ENCODE measurements at places on chromosomes 11 and 22.

DNA sequence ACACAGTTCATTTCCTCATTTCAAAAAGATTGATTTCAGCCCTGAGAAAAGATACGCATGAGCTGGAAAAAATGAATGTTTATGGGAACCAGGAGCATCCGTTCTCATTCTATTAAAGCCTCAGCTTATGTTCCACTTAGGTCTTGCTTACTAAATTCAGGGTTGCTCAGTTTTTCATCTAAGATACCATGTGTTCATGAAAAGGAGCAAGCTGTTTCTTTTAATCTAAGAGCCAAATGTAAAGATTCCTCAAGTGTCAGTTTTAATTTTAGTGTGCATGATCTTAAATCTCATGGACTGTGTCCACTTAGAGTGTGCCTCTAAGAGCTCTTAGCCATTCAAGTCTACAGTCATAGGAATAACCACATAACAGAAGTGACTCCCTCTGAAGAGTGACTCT is 141.5 kb upstream of the ARHGAP42 start:
- no peak for DNase-seq

DNA sequence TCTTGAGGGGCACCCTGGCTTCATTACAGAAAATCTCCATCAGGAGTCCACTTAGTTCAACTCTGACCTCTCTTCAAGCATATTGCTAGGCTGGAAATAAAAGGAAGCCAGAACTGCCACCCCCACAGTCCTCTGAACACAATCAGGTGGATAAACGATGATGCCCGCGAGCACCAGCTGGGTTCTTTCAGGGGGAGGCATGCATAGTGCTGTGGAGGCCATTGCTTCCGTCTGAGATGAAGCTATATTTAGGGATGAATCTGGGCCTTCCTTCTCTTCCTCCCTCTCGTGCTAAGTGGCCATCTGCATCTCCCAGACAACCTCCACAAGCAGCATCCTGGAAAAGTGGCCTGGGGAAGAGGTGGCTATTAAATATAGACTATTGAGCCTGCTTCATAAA is 3.9 kb upstream of the MICAL2 start:
- DNase-seq = no peak

DNA sequence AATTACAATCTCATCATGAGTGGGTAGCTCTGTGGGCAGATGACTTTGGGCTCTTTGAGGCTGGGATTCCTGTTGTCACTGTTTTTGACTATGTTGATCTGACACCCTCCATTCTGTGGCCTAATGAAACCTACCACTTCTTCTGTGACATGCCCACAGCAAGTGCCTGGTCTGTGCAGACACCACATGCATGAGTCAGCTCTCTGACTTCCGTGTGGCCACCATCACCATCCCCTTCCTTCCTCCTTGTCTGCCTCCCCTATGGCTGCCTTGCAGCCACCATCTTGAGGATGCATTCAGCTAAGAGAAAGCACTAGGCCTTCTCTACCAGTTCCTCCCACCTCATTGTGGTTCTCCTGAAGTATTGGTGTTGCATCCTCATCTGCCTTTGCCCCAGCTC is 15.3 kb upstream of the OR10V1 start:
- DNase-seq = no peak

- DNase-seq = no peak
Observed at GRCh38 chr11:72369743-72370142, 64.6 kb downstream of the CLPB start.

GRCh38 chr11:72001834-72002591 is 3.3 kb downstream of the IL18BP start:
- DNase-seq = no peak

DNA sequence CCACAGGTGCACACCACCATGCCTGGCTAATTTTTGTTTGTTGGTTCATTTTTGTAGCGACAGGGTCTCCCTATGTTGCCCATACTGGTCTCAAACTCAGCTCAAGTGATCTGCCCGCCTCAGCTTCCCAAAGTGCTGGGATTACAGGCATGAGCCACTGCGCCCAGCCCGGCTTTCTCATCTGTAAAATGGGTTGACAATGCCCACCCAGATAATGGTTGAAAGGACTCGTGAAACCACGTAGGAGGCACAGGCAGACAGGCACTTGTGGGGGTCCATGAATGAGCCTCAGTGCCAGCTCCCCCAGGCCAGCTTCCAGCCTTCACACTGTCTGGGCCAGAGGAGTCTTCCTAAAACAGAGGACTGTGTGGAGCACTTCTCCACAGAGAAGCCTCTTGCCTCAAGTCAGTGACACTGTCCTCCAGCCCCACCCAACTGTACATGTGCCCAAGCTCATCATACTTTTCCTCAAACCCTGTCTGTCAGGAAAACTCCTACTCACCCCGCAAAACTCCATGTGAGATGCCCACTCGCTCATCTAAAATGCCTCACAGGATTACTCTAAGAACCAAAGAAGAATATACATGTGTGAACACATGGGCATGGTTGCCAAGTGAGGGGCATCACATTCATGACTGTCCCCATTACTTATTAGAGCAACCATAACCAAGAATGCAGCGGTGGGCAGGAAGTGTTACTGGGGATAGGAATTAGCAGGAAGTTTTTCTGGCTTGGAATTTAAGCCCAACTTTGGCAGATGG is 32.1 kb upstream of the WNT7B start:
- DNase-seq = no peak

- DNase-seq = no peak
Observed at GRCh38 chr11:13008625-13009475, at the start of gene RASSF10. Gene RASSF10 (plus strand): TSS chr11:13009316. CDS start chr11:13009577, 261 bp downstream.

- no peak for DNase-seq
Observed at GRCh38 chr11:132448334-132448995, 1078.0 kb downstream of the NTM start.

- DNase-seq = no peak
Observed at GRCh38 chr11:12190511-12190910, 80.1 kb downstream of the MICAL2 start.

- DNase-seq = no peak
Observed at GRCh38 chr11:12248330-12248729, 129.0 kb upstream of the PARVA start.

GRCh38 chr11:12285811-12286222 is 91.6 kb upstream of the PARVA start:
- no peak for DNase-seq

GRCh38 chr11:93199616-93200015 is 1.8 kb upstream of the SLC36A4 start:
- DNase-seq = no peak

DNA sequence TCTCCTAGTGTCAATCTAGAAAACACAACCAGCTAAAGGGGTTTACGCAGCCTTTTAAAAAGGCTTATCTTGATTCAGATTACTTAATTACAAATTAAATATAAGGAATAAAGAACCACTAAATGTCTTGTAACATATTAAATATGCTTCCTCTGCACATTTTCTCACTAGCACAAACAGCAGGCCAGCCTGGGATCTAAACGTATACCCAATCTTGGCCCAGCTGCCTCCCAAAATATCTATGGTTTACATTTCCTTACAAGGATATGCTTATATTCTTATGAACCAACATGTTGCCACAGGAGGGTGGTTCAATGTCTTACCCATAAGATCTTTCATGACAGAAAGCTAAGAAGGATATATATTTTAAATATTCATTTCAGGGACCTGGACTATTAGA is 7.7 kb downstream of the LGR4 start:
- no peak for DNase-seq

DNA sequence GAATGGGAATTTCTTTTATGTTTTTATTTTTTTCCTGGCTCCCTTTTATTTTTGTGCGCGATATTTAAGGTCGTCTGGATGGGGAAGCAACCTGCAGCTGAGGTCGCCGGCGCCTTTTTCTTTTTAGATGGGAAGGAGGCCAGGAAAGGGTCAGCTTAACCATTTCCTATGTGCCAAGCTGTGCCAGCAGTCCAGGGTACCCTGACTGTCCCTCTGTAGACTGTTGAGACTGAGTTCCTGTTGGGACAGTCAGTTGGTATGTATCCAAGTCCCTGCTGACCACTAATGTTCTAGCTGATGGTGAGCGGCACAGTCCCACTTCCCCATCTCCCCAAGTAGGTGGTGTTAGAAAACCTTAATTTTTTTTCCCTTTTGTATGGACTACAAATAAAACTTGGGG is 10.5 kb downstream of the RBM14 start:
- DNase-seq = no peak

- DNase-seq = no peak
Observed at GRCh38 chr11:116414357-116414880, 358.4 kb downstream of the BUD13 start.

- no peak for DNase-seq
Observed at GRCh38 chr11:76974179-76974891, 59.9 kb upstream of the B3GNT6 start.

- DNase-seq = no peak
Observed at GRCh38 chr11:17145972-17146371, 61.8 kb downstream of the PIK3C2A start.

DNA sequence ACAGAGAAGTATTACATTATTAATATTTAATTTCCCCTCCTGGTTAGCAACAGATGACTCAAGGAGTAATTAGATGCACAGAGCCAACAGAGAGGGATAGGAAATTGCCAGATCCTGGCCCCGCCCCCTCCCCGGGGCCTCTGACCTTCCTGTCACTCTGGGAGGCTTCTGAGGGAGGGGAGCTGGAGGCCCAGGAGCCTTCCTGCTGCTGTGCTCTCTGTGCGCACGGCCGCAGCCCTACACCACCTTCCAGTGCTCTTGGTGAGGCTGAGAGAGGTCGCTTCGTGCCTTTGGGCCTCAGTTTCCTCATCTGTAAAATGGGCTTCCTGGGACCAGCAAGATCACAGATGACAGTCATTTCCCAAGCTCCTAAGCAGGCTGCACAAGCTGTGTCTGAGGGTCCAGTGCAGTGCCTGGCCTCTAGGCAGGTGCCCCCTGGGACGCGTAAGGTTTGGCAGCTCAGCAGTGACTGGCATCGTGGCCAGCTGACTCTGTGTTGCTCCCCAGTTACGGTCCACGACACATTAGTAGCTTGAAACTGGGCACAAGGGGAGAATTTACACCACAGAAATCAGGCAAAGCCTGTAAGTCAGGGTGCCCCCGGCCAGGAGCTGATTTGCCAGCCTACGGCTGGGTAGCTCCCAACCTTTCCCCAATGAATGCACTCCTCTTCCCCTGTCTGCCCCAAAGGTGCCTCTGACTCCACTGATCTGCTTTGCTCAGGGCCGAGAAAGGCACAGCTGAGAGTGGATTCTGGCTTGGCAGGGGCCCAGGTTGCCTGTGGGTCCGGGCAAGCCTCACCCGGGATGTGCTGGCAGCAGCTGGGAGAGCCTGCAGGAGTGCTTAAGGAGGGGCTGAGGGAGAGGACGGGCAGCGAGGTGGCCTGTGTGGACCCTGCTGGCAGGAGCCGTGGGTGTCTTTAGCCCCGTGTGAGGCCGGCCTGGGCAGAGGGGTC is 2.3 kb downstream of the ADORA2A start:
- no peak for DNase-seq

DNA sequence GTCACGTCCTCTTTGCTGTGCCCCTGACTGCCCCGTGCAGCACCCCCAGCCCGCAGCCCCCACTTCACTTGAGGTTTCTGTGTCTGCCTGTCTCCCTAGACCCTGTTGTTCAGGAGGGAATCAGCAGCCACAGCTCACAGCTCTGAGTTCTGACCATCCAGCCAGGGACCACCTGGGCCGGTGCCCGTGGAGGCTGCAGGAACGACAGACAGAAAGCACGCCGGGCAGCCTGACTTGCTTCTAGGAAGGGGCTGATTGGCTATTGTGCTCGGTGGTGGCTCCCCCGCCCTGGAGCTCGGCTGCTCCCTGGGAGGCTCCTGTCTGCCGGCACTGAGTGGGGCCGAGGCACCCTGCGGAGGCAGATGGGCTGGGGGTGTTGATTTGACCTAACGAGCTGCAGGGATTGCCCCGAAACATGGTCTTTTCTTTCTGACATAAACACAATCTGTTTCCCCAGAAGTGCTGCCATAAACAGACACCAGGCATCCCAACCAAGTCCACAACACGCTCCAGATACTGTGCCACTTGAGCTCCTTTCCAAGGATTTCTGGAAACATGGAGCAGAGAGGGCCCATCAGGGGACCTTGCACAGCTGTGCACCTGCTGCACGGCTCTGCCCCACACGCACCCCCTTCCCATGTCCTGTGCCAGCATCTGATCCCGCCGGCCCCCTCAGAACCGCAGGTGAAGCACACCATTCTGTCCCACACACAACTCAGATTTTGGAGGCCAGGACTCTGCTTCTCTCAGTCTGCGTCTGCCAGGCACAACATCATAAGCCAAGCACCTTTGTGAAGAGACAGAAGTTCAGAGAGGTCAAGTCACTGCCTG is 855.9 kb downstream of the TBC1D22A start:
- no peak for DNase-seq

- DNase-seq = no peak
Observed at GRCh38 chr22:30941363-30941740, 27.2 kb downstream of the MORC2 start.

DNA sequence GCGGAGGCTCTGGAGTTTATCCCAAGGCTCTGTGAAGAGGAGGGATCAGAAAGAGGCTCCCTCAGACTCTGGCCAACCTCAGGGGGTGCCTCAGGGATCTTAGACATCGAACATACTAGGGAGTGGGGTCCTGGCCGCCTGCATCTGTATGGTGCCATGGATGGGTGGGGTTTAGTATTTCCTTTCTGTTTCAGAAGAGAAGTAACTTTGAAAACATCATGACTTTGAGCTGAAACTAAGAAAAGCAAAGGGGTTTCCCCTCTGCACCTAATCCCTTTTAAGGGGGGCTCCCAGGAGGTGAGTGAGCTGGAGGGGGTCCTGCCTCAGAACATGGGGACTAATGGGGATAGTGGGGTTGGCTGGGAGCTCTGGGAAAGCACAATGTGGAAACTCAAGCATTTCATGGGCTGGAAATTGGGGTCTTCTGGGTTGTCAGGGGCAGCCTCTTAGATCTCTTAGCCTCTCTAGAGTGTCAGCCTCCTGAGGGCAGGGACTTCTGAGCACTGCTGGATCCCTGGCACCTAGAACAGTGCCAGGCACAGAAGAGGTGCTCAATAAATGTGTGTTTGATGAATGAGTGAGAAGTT is 11.8 kb upstream of the SSTR3 start:
- no peak for DNase-seq

DNA sequence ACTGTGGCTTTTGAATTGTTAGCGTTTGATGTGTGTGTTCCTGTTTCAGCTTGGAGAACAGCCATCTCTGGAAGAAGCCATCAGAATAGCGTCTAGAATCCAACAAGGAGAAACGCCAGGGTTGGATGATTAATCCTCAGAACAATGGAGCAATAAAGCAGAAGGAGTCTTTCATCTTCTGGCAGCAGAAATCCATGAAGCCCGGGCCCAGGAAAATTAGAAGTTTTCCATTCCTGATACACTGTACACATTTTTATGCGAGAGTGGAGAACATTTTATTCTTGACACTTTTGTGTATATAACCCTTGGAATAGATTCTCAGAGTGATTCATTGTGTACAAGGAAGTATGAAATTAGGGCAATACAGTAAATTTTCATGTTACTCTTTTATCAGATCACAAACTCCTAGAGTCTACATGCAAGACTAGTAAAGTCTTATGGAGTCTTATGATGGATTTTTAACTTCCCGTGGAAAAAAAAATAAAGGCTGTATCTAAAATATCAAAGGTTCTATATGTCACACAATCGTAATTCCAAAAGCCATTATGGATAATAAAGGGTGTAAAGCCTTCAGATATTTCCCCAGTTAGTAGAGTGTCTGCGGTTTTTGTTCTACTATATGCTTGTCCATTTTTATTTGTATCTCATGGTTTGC is 45.9 kb upstream of the WEE1 start:
- DNase-seq = peak; percentile 49
